ENCODE measurements at places on chromosomes 11 and 22.
A peak's percentile ranks its signal among the peaks of the same experiment; 100 is the strongest.

DNA sequence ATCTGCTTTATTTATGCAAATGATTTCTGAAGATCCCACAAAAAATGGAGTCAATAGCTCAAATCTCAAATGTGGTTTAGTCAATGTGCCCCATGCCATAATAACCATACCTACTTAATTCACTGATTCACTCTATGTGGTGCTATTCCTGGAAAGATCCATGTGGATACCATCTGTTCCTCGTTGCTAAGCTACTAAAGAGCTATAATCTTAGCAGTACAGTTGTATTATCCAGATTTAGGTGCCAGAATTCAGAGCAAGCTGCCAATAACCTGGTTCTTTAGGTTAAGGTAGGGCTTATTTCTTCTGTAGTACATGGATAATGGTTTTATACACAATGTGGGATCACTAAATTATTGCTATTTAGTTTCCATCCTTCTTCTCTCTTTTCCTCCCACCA, 974.7 kb upstream of the CCDC90B start:
- DNase-seq, result no peak

DNA sequence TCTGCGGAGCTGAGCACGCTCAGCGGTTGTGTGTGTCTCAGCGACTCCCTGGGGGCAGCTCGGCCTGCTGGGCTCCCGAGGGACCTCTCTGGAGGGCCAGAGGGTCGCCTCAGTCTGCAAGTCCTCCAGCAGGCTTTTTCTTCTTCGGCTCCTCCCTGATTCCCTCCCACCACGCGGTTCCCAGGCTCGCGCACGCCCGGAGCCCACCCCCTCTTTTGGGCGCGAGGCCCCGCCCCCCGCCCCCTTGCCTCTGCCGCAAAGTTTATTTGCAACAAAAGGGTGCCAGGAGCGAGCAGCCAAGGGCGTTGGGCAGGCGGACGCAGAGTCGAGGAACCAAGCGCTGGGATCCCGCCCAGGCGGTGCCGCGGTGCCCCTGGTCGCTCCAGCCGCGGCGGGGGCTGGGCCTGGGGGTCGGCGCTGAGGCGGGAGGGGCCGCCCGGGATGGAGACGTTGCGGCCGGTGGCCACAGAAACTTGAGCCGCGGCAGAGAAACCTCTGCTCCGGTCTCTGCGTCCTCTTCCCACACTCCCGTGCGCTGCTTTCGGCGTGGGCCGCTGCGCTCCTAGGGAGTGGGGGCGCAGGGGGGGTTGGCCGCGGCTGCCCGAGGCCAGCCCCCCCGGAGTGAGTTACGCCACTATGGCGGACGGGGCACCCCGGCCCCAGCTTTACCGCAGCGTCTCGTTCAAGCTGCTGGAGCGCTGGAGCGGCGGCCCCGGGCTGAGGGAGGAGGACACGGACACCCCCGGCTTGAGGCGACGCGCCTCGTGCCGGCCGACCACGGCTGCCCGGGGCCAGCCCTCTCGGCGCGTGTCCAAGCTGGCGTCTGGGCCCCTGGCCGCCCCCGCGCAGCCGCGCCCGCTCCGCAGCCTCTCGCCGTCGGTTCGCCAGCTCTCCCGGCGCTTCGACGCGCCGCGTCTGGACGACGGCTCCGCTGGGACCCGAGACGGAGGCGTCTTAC, at the start of gene ARHGEF17:
Gene ARHGEF17 (plus strand): TSS at position 274 of the 958 bp plus-strand sequence. CDS start 363 bp downstream, at position 637.
- peak; percentile 92 for DNase-seq

- no peak for DNase-seq
These were observed 86.1 kb upstream of the WNT7B start for GRCh38 chr22:46062971-46063631.

- no peak for DNase-seq
These were observed 80.7 kb downstream of the JRKL start for GRCh38 chr11:96470521-96470920.

DNA sequence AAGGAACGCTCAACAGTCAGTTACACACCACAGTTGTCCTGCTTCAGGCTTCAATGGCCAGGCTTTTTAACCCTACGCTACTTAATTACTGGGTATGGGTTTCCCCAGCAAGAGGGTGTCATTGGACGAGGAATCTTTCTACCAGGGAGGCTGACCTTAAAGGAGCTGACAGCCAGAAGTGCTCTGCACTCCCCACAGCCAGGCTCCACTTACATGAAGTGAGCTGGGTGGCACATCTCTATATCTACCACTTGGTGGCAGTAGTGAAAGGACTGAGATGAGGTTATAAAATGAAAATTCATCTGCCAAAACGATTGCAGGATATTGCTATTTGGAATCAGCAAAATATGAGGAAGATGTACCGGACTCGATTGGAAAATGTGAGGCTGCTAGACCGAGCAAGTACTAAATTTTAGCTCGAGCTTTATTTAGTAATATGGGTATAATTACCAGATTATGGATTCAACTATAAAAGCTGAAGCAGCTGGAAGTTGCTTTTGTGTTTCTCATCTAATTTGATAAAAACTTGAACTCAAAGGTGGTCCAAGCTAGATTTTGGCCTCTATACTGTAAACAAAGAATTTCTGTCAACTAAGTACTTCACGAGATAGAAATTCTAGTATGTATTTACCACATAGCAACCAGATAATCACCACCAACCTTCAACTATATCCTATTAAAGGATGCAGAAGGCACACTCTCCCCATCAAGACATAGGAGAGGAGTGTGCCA, 53.9 kb upstream of the CEP126 start:
- DNase-seq, result peak; percentile 58

DNA sequence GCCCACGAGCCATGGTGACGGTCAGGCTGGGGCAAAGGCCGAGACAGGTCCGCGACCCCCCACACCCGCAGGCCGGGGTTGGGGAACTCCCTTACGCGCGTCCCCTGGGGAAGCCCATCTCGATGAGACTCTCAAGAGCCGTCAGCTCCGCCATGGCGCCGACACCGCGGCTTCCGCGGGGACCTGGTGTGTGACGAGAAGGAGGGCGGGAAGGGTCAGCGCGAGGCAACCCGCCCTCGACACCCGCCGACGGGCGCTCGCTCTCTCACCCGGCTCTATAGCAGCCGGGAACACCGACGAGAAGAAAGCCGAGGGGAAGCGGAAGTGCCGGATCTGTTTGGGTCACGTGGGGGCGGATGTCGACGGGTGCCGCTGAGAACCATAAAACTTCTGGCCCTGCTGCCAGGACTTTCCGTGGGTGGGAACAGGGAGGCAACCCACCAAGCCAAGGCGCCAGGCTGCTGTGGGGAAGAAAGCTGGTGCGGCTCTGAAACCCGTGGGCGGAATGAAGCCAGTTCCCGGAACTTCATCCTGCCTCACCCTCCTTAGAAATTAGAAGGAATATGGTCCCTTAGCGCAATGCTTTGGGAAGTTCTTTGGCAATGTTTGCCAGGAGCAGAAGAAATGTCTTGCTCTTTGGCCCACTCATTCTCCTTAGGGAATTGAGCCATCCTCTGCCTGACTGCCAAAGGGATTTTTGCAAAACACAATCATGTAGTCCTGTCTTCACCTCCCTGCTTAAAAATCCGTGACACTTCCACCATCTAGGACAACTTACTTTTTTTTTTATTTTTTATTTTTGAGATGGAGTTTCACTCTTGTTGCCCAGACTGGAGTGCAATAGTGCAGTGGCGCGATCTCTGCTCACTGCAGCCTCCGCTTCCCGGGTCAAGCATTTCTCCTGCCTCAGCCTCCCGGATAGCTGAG, at the start of gene UBXN1:
Gene UBXN1 (minus strand): TSS at position 304 of the 927 bp plus-strand sequence. CDS start 150 bp downstream, at position 154.
- DNase-seq, result peak; percentile 92

- DNase-seq, result no peak
These were observed 543 bp upstream of the AP2A2 start for GRCh38 chr11:925158-925495.
